ENCODE measurements at places on chromosomes 12 and 14.

GRCh38 chr12:64178122-64178521 lies 44.0 kb downstream of the KICS2 start:
- no peak for DNase-seq

DNA sequence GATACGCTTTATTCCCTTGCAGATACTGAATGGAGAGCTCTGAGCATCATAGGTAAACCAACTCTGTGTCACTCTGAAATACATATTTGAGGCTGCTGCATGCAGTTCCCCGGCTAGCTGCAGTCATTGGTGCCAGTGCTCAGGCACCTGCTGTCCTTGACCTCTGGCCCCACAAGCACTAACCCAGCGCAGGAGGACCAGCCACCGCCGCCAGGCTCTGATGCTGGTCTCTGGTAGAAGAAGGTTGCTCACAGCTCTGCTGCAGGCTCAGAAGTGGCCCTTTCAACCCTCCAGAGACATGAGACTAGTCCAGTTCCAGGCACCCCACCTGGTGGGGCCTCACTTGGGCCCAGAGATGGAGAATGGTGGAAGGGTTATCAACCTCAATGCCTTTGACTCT lies 34.5 kb upstream of the PTPRB start:
- DNase-seq: no peak

- no peak for DNase-seq
These were observed 623.3 kb downstream of the C12orf50 start for GRCh38 chr12:87405918-87406317.

- DNase-seq: no peak
These were observed 61.6 kb downstream of the SERPINA3 start for GRCh38 chr14:94673781-94674231.

DNA sequence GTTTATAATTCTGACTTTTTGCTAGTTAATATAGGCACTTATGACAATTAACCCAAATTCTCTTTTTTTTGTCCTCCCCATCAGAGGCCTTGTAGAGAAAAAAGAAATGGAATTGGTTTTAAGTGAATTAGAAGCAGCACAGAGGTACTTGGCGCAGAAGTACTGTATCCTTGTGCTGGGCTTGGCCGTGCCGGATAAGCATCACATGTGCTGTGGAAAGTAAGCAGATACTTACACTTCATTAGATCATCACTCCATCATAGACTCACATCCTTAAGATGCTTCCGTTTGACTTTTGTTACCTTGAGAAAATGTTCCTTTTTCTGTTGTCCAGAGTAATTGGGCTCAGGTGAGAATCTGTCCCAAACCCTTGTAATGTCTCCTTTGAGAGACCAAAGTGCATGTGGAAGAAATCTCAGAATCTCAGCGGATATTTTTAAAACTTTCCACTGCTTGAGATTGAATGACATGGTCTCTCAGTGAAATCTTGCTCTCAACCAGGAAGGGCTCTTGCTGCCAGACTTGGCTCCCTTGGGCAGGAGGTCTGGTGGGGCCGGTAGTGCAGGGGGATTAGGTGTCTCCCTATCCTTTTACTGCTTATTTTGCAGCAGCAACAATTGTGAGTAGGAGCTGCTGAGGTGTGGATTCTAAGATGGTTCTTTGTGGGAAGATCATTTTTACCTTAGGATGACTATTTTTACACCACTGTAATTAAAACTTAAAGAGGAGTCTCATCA lies 24.8 kb downstream of the PPP1R36 start:
- DNase-seq: no peak

DNA sequence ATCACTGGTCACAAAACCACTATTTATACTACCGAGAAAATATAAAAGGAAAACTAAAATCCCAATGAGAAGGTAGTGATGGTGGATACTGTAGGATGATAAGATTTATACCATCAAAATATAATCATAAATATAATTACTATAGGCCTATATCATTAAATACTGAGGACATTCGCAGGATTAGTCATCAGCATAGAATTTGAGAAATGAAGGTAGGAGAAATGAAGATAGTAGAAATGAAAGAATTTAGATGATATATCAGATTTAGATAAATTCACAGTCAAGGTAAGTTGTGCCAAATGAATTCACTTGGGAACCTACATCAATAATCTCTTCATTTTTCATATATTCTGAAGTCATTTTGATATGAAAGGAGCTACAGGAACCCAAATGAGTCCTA lies 82.8 kb downstream of the DAAM1 start:
- DNase-seq: no peak

- no peak for DNase-seq
These were observed 179.3 kb downstream of the RAD51B start for GRCh38 chr14:67998834-67999233.

DNA sequence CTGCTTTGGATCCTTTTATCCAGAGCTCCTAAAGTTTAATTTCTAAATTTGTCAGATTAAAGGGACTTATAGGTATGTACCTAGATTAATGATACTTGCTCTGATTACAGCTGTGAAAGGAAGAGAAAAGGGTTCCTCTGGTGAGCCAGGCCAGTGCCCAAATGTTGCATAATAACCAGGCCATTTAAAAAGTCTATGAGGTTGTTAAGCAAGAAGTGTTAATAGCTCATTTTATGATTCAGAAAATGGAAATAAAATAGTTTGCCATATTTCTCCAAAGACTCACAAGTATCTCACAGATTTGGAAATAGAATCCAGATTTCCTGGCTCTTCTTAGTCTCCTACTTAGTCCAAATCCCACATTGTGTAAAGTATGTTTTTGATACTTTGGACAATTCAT lies 67.6 kb downstream of the SLC38A6 start:
- DNase-seq: no peak

DNA sequence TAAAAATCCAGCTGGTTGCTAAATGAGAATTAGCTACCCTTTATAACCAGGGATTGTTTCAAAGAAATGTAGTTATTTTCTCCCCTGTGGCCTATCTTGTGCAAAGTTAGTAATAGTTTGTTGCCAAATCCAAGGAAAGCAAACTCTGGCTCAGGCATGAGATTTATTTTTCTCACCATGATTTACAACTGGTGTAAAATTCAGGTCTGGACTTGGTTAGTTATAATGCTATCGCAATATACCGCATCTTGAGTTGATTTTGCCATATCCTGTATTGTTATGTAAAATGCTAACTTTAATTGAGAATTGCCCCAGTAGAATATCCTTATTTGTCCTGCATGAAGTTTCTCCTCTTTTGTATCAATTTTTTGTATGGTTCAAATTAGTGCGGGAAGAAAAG lies 135.5 kb downstream of the CRADD start:
- DNase-seq: no peak

GRCh38 chr12:113131556-113131955 lies 4.0 kb downstream of the RASAL1 start:
- no peak for DNase-seq

GRCh38 chr12:130053651-130054069 lies 108.6 kb upstream of the FZD10 start:
- no peak for DNase-seq

- no peak for DNase-seq
These were observed 59.4 kb downstream of the GARIN6 start for GRCh38 chr12:99706736-99707473.

DNA sequence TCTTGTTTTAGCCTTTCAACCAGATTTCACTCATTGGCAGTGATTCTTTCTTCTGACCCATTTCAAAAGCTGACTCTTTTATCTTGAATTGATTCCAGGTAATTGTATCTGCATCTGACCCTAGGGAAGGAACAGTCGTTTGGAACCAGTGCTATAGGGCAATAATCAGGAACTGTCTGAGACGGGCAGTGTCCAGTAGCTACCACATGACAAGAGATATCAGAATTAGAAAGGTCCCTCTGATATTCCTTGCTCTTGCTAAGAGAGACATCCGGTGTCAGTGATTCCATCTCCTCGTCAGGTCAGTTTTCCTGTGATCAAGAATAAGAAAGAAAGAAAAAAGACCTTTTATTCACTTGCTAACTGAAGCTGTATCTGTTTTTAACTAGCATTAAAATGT lies 47.8 kb upstream of the PDE3A start:
- no peak for DNase-seq

DNA sequence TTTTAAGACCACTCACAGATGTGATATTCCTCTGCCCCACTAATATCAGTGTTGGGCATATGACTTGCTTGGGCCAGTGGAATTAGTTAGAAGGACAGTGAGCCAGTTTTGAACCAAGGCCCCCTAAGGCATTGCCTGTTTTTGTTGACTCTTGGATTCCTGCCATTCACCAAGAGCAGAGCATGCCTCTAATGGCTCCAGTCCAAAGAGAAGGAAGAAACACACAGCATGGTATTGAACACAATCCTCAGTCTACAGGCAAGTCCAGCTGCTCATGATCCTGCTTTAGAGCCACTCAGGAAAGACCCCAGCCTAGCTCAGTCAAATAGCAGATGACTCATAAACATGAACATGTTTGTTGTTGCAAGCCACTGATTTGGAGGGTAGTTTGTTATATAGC lies 1201.5 kb downstream of the BCL11B start:
- no peak for DNase-seq

GRCh38 chr12:77644915-77645605 lies 185.6 kb upstream of the NAV3 start:
- DNase-seq: no peak

GRCh38 chr14:37035401-37035800 lies 137.0 kb downstream of the SLC25A21 start:
- DNase-seq: no peak

DNA sequence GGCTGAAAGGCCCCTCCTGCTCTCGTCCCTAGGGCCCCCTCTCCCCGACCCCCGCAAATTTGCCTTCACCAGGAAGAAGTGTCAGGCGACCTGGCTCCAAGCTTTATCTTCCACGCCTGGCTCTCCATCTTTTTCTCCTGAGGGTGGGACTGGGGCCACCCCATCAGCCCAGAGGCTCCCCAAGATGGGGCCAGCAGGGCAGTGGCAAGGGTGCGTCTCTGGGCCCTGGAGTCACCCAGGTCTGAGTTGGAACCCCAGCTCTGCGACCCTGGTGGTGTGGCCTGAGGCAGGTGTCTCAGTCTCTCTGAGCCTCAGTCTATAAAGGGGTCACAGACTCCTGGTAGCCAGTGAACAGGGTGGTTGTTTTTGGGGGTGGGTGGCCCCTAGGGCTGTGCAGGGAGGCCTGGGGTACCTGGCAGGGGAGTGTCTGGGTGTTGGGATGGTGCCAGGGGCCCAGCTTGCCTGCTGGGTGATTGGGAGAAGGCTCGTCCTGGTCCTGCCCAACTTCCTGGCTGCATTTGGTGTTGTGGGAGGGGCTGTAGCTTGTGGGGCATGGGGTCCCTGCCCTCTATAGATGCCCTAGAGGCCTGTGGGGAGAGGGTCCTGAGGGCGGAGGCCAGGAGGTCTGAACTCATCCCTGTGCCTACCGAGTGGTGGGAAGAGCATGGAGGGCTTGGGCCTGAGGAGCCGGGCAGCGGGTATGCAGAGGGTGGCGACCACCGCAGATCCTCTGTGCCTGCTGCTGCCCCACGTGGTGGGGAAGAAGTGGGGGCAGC lies 7.6 kb downstream of the KIF26A start:
- no peak for DNase-seq

DNA sequence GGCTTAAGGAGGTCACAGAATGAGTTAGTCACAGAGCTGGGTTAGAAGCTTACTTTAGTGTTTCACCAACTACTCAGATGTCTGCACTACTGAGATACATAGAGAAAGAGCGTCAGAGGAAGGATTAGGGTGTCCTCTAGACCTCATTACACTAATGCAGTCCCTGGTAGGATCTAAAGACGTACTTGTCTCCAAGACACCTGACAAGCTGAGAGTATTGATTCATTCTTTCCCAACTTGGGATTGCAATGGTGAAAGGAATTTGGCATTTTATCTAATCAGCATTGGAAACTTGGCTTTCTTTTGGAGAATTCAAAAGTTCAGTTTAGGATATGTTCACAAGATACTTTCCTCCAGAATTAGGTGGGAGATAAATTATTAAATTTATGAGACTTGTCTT lies 402.1 kb downstream of the ZFP36L1 start:
- DNase-seq: no peak

DNA sequence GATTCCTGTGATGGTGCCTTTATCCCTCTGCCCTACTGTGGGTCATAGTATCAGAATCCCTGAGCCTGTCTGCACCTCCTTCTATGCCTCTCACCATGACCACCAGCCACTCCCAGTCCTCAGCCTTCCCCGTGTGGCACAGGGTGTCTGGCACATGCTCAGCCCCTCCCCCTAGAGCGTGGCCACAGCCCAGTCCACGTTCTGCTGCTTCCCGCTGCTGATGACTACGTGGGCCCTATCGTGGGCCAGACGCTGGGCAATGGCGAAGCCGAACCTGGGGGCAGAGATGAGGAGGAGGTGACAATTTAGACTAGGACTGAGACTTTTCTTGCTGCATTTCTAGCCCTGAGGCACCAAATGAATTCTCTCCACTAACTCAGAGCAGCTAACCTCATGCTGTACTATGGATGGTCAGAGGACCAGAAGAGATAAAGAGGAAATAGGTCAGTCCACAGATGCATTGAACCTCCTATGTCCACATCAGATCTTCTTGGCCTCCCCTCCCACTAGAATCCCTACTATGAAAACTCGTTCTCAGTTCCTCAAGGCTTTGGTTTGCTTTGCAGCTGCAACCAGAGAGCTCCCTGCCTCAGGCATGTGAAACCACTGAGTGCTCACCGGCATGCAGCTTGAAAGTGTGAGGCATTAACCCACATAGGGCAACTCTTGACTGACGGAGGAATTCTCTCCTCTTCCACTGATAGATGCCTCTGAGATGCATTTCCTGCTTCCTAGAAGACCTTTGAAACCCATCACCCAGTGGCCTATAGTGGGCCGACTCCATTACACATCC lies 126.3 kb upstream of the DHRS4 start:
- no peak for DNase-seq

GRCh38 chr14:78921856-78922255 lies 751.7 kb downstream of the NRXN3 start:
- no peak for DNase-seq

GRCh38 chr12:121295746-121296617 lies 527 bp downstream of the CAMKK2 start:
- no peak for DNase-seq

DNA sequence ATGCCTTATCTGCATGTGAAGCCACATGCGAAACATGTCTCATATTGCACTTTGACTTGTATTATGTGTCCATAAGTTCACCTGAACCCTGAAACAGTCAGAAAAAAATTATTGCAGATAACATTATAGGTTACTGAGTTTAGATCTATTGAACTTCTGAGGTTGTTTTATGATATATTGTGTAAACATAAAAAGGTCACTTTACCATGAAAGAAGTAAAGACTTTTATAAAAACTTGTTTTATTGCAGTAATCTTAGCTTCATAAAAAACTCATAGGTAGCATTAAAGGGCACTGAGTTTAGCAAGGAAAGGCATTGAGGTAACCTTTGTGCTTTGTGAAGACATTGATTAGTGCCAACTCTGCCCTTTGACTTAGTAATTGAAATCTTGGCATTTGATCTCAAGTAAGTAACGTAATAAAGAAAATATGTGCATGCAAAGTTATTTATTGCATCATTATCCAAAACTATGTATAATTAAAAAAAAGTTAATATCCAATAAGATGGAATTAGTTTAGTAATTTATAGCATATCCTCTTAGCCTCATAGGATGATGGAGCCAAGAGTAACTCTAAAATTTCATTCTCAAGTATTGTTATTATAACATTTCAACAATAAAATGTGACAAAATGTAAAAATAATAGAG lies 313.3 kb upstream of the ATP2B1 start:
- no peak for DNase-seq
